ENCODE measurements at places on chromosomes 6 and 20. TPM values are rescaled to one million over a fixed set of nuclear protein-coding genes. Genes with fewer than 3 reads are reported as not detected.

CD40 gene
- total RNA-seq, result 0.28 TPM

CASS4 gene
- total RNA-seq, result 26.1 TPM

- H3K4me1 ChIP-seq, result 0 out of 2 replicates have a peak, but pooled peaks cover 1% of the 10 kb centered on the region
- no peaks in the 10 kb centered on the region for H3K36me3 ChIP-seq
- no peak overlapping the region for H3K4me3 ChIP-seq
- no peak for DNase-seq
- no peak overlapping the region for H3K27ac ChIP-seq
Measured at GRCh38 chr6:130163266-130163665, 59.5 kb downstream of the SAMD3 start.

GRCh38 chr6:7542065-7542873 is 798 bp downstream of the DSP start:
- H3K4me1 ChIP-seq, result peaks cover 6% of the 10 kb centered on the region
- peaks cover 12% of the 10 kb centered on the region for H3K27me3 ChIP-seq
- peak overlapping the region; percentile 98 for H3K4me3 ChIP-seq
- no peaks in the 10 kb centered on the region for H3K36me3 ChIP-seq
- DNase-seq, result no peak

DNA sequence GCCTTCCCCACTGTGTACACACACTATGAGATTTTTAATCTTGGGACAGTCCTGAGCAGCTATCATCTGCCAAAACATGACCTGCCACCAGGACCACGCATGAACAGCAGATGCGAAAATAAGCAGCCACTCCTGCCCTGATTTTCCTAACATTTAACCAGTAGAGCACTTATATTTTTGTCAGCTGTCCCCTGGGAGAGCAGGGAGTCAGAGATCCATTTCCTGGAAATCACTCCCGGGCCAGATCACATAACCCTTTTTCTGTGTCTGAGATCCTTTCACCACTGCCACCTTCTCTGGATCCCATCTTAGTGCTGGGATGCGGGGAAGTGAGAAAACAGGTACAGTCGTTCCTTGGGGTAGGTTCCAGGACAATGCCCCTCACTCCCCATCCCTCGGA is 5.7 kb downstream of the SDCBP2 start:
- no peaks in the 10 kb centered on the region for H3K27me3 ChIP-seq
- H3K27ac ChIP-seq, result peak overlapping the region; percentile 97
- H3K36me3 ChIP-seq, result no peaks in the 10 kb centered on the region
- H3K4me3 ChIP-seq, result no peak overlapping the region

- H3K36me3 ChIP-seq, result no peaks in the 10 kb centered on the region
- no peaks in the 10 kb centered on the region for H3K27me3 ChIP-seq
- no peak for DNase-seq
- no peaks in the 10 kb centered on the region for H3K4me1 ChIP-seq
- H3K27ac ChIP-seq, result no peak overlapping the region
Measured at GRCh38 chr6:167162591-167162990, 4.8 kb upstream of the GPR31 start.

- H3K4me1 ChIP-seq, result peaks cover 12% of the 10 kb centered on the region
- H3K4me3 ChIP-seq, result no peak overlapping the region
- H3K36me3 ChIP-seq, result no peaks in the 10 kb centered on the region
- no peak for DNase-seq
- no peaks in the 10 kb centered on the region for H3K27me3 ChIP-seq
Measured at GRCh38 chr20:49696594-49696993, 17.1 kb downstream of the B4GALT5 start.

DNA sequence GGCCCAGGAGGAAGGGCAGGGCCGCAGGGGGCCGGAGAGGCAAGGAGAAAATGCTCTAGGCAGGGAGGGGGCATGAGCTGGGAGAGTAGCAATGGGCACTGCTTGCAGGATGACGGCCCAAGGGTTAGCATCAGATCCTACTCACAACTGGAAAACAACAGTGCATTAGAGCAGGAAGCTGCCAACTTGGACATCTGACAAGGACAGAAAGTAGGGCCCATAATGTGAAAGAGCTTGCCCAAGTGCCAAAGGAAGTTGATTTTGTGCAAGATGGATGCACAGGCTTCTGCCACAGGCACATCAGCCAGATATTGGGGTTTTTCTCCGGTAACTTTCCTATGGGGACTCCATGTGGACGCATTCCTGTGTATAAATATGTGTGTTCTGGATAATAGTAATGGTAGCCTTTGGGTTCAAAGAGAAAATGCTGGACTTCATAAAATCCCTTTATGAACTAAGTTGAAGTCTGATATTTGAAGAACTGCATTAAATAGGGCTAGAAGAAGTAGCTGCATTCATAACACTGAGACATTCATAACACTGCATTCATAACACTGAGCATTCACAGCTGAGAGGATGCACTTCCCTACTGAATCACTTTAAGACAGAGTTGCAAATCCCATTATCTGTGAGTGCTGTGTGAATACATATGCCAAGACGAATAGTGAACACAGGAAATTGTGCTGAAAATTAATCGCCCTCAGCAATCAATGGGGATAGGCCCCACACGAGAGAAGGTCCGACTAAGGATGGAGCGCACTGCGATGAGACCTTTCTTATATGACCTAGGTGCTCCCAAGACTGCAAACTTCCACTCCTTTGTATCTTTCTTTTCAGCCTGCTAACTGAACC is 235.6 kb upstream of the PRDM1 start:
- H3K4me3 ChIP-seq, result no peak overlapping the region
- H3K36me3 ChIP-seq, result no peaks in the 10 kb centered on the region
- peak overlapping the region; percentile 6 for H3K27ac ChIP-seq
- no peak for DNase-seq
- no peaks in the 10 kb centered on the region for H3K27me3 ChIP-seq

DNA sequence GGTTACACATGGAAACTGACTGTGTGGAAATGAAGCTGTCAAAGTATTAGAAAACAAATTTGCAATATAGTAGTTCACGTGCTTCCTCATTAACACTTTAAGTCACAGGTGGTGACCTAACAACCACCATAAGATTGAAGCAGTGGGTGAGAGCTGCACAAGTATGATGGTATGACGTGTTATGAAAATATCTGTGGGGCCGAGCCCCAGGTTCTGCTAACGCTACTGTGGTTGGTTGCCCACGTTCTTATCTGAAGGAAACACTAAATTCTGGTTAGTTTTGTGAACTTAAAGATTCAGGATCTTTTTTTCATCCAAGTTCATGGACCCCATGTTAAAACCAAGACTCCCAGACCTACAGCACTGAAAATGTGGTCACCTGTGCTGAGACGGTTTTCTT is 243.0 kb upstream of the RIN2 start:
- H3K27ac ChIP-seq, result no peak overlapping the region
- H3K36me3 ChIP-seq, result no peaks in the 10 kb centered on the region
- DNase-seq, result no peak
- no peaks in the 10 kb centered on the region for H3K4me1 ChIP-seq
- no peaks in the 10 kb centered on the region for H3K27me3 ChIP-seq
- no peak overlapping the region for H3K4me3 ChIP-seq

DNA sequence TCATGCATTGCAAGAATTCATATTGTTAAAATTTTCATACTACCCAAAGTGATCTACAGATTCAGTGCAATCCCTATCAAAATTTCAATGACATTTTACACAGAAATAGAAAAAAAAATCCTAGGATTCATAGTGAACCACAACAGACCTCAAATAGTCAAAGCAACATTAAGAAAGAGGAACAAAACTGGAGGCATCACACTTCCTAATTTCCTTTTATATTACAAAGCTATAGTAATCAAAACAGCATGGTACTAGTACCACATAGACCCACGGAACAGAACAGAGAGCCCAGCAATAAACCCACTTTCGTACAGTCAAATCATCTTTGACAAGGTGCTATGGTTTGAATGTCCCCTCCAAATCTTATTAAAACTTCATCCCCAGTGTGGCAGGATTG is 39.7 kb downstream of the NTSR1 start:
- H3K27me3 ChIP-seq, result no peaks in the 10 kb centered on the region
- no peak overlapping the region for H3K4me3 ChIP-seq
- DNase-seq, result no peak

GRCh38 chr6:99559057-99559456 is 9.4 kb downstream of the CCNC start:
- no peaks in the 10 kb centered on the region for H3K27me3 ChIP-seq
- DNase-seq, result no peak
- H3K36me3 ChIP-seq, result peaks cover 18% of the 10 kb centered on the region

- H3K36me3 ChIP-seq, result no peaks in the 10 kb centered on the region
- no peak for DNase-seq
- H3K4me1 ChIP-seq, result peaks cover 4% of the 10 kb centered on the region
- H3K27me3 ChIP-seq, result peaks cover 3% of the 10 kb centered on the region
Measured at GRCh38 chr6:159959165-159959975, 9.5 kb upstream of the IGF2R start.

DNA sequence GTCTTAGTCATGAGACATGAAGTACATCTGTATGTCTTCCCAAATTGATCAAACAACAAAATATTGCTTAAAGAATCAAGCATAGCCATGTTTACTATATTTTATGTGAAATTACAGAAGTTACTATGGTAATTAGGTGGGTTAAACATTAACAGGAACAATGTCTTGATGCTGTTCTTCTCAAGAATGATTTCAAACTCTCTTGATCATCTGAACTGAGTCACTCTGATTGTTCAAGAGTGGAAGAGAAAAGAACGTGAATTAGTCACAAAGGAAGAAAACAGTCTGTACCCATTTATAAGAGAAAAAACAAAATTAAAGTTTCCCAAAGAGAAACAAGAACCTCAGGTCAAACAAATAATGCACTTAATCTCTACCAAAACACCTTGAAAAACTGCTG is 62.2 kb upstream of the NUP153 start:
- no peaks in the 10 kb centered on the region for H3K4me1 ChIP-seq
- H3K27me3 ChIP-seq, result no peaks in the 10 kb centered on the region
- peaks cover 35% of the 10 kb centered on the region for H3K36me3 ChIP-seq
- no peak overlapping the region for H3K4me3 ChIP-seq
- DNase-seq, result no peak
- H3K27ac ChIP-seq, result no peak overlapping the region

- peaks cover 27% of the 10 kb centered on the region for H3K27me3 ChIP-seq
- no peak overlapping the region for H3K27ac ChIP-seq
- DNase-seq, result no peak
- H3K4me1 ChIP-seq, result no peaks in the 10 kb centered on the region
- H3K4me3 ChIP-seq, result peak overlapping the region; percentile 61
Measured at GRCh38 chr6:114342086-114342825, 567 bp downstream of the HS3ST5 start.

DNA sequence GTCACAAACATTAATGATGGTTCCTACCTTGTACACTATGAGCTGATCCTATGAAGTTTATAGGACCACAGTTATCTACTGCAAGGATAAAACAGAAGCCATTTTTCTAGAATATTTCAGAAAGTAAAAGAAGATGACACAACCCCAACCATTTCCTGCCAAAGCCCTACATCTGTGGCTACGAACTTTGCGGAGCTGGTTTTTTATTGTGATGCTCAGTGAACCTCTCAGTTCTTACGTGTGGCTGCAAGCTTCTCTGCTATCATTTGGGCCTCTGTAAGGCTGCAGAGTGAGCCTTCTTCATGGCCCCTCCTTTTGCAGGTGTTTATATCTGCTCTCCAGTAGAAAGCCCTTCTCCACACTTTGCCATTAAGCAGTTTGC is 17.8 kb upstream of the TAGAP start:
- peaks cover 38% of the 10 kb centered on the region for H3K27me3 ChIP-seq
- no peak for DNase-seq
- no peaks in the 10 kb centered on the region for H3K36me3 ChIP-seq
- no peak overlapping the region for H3K4me3 ChIP-seq
- H3K4me1 ChIP-seq, result no peaks in the 10 kb centered on the region
- no peak overlapping the region for H3K27ac ChIP-seq

DNA sequence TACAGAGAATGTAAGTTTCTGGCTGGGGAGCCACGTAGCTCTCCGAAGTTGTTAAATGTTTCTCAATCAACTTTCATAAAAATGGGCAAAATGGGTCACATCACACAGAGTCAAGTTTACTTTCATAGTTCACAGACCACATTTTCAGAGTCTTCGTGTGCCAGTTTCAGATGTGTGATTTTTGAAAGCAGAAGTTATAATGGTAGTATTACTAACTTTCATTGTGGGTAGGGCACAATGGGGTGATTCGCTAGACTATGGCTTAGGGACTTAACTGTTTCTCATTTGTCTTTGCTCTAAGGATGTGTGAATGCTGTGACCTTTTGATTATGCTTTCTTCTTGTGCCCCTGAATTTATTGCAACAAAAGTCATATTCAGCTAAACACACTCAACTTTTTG is 109.0 kb upstream of the SUPT3H start:
- peaks cover 18% of the 10 kb centered on the region for H3K4me1 ChIP-seq
- no peak for DNase-seq
- no peak overlapping the region for H3K27ac ChIP-seq
- no peaks in the 10 kb centered on the region for H3K27me3 ChIP-seq
- H3K36me3 ChIP-seq, result no peaks in the 10 kb centered on the region

- no peak overlapping the region for H3K27ac ChIP-seq
- H3K4me1 ChIP-seq, result peaks cover 4% of the 10 kb centered on the region
- no peak overlapping the region for H3K4me3 ChIP-seq
- H3K36me3 ChIP-seq, result 0 out of 2 replicates have a peak, but pooled peaks cover 3% of the 10 kb centered on the region
Measured at GRCh38 chr6:150069706-150070105, 785 bp upstream of the ULBP3 start.

GRCh38 chr6:3331971-3332370 is 73.2 kb downstream of the PSMG4 start:
- H3K27me3 ChIP-seq, result peaks cover 20% of the 10 kb centered on the region
- H3K4me1 ChIP-seq, result no peaks in the 10 kb centered on the region
- H3K36me3 ChIP-seq, result no peaks in the 10 kb centered on the region
- no peak for DNase-seq

DNA sequence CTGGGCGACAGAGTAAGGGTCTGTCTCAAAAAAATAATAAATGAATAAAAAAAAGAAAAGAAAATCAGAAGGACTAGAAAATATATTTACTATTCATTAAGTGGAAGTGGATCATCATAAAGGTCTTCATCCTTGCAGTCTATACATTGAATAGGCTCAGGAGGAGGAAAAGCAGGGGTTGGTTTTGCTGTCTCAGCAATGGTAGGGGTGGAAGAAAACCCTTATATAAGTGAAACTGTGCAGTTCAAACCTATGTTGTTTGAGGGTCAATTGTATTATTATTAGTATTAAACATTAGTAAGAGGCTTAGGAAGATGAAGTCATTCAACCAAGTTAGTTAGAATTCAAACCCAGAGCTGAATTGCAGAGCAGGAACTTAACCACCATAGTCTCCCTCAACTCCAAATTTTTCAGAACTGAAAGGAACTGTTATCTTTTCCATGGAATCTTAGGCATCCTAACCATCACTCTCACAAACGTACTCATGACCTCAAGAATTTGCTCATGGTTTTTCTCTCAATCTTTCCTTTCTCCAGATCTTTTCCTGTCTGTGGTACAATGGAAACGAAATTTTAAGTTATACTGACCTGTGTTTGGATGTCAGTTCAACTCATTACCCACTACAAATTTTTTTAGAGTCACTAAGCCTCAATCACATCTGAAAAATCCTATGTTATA is 7.7 kb upstream of the SMIM13 start:
- no peaks in the 10 kb centered on the region for H3K36me3 ChIP-seq
- peak; percentile 79 for DNase-seq
- peak overlapping the region; percentile 80 for H3K27ac ChIP-seq
- no peak overlapping the region for H3K4me3 ChIP-seq
- peaks cover 5% of the 10 kb centered on the region for H3K4me1 ChIP-seq

- H3K36me3 ChIP-seq, result peaks cover 72% of the 10 kb centered on the region
- peaks cover 7% of the 10 kb centered on the region for H3K4me1 ChIP-seq
- DNase-seq, result no peak
- no peak overlapping the region for H3K4me3 ChIP-seq
- no peaks in the 10 kb centered on the region for H3K27me3 ChIP-seq
- H3K27ac ChIP-seq, result no peak overlapping the region
Measured at GRCh38 chr20:38135651-38136420, 29.2 kb downstream of the TGM2 start.

GRCh38 chr6:37177935-37178517 is 8.1 kb downstream of the PIM1 start:
- peaks cover 2% of the 10 kb centered on the region for H3K4me1 ChIP-seq
- peaks cover 21% of the 10 kb centered on the region for H3K36me3 ChIP-seq
- H3K4me3 ChIP-seq, result no peak overlapping the region
- H3K27ac ChIP-seq, result no peak overlapping the region
